ENCODE measurements at places on chromosomes 1 and 21.

- DNase-seq, result peak; percentile 68
Observed at GRCh38 chr1:96370757-96371156, 350.8 kb upstream of the PTBP2 start.

GRCh38 chr1:59413327-59413720 is 116.4 kb downstream of the FGGY start:
- DNase-seq, result no peak

DNA sequence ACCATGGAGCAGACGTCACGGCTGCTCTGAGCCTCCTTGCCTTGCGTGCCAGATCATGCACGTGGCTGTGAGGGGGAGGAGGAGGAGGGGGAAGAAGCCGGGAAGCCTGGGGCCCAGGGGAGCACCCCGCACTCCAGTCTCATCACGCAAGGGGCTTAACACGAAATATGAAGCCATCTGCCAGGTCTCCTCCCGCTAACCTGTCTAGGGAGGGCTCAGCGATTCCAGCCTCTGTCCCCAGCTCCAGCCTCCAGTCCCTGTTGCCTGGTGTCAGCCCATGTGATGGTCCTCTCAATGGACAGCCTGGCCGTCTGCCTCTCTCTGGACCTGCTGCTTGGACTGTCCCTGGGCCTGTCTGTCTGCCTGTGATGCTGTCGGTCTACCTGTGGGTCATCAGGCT is 22.5 kb upstream of the C1QA start:
- no peak for DNase-seq

GRCh38 chr1:213987927-213988506 is at the start of gene PROX1:
TSS of gene PROX1 (plus strand) at chr1:213987973. CDS start at chr1:213996536, 8,563 bp downstream.
- peak; percentile 82 for DNase-seq

DNA sequence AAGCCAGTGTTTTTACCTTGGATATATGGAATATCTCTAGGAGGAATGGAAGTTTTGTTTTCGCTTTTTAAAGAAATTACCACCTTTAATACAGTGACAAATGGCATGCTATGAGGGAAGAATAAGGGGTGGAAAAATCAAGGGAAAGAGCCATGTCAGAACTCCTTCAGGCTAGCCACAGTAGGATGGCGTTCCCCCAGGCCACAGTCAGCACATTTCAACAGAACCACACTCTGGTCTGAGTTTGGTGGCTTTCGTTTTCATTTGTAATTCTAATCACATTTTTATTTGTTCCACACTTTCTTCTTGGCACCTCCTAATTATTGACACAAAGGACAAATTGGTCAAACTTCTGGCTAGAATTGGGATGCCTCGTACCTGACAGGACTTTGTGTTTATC is 60.3 kb upstream of the RCOR3 start:
- DNase-seq, result no peak

DNA sequence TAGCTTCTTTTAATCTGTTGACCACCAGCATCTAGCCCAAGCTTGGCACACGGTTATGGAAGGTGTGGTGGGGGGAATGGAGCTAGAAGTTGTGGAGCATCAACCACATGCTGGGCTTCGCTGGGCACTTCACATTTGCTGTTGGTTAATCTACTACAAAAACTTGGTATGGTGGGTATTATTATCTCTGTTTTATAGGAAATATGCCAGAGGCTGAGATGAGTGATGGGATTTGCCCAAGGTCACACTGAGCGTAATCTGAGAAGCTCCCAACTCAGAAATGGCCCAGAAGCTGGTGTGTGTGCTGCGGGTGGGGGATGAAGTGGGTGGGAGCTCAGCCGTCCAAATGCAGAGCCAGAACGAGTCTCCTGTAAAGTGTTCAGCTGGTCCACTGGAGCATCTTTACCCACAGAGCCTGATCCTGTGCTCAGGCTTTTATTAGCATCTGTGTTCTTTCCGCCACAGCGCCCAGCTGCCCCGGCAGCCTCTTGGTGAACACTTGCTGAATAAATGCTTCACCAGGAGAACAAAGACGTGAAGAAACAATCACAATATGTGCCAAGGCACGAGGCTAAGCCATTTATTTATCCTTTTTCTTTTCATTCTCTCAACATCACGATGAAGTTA is 98.6 kb upstream of the JUN start:
- no peak for DNase-seq

DNA sequence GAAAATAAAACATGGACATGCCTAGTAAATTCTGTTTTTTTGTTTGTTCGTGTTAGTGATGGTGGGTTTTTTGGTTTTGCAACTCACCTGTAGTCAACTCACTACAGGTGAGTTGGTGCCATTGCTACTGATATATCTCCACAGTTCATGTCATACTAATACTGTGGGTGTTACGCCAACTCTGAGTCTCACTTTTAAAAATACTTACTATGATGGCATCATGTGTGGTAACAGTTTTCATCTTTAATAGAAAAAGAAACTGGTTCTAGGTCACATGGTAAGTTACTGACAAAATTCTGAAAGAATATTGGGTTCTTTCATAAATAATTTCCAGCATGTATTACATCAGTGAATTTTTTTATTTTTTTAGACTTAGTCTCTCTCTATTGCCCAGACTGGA is 38.0 kb downstream of the TSNAX start:
- no peak for DNase-seq

DNA sequence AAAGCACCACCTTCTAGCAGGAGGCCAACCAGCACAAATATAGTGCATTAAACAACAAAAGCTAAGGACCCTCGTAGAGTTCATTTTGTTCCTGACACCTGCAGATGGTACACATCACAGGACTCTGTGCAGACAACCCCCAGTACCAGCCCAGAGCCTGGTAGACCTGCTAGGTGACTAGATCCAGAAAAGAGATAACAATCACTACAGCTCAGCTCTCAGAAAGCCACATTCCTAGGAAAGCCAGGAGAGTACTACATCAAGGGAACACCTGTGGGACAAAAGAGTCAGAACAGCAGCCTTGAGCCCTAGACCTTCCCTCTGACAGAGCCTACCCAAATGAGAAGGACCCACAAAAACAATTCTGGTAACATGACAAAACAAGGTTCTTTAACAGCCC is 344.7 kb upstream of the PTBP2 start:
- peak; percentile 29 for DNase-seq

GRCh38 chr1:35058988-35059387 is 20.2 kb upstream of the ZMYM1 start:
- DNase-seq, result no peak

GRCh38 chr1:236868625-236869467 is 73.8 kb downstream of the MTR start:
- DNase-seq, result peak; percentile 54

DNA sequence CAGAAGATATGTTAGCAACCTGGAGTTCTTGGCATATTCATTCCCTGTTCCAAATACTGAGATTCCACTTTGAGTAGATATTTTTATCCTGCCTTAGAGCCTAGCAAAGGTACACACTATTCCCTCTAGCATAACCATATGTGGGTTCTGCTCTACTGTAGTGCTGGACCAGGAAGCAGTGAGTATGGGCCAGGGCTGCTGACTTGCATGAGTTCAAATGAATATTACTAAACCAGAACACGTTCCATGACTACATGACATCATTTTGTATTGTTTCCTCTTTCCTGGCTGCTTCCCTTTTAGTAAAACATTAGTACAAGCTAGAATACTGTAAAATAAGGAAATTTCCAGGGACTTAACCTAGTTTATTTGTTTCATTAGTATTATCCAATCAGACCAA is 41.1 kb downstream of the TNFSF18 start:
- no peak for DNase-seq

- no peak for DNase-seq
Observed at GRCh38 chr1:41977326-41977725, 58.6 kb upstream of the HIVEP3 start.

DNA sequence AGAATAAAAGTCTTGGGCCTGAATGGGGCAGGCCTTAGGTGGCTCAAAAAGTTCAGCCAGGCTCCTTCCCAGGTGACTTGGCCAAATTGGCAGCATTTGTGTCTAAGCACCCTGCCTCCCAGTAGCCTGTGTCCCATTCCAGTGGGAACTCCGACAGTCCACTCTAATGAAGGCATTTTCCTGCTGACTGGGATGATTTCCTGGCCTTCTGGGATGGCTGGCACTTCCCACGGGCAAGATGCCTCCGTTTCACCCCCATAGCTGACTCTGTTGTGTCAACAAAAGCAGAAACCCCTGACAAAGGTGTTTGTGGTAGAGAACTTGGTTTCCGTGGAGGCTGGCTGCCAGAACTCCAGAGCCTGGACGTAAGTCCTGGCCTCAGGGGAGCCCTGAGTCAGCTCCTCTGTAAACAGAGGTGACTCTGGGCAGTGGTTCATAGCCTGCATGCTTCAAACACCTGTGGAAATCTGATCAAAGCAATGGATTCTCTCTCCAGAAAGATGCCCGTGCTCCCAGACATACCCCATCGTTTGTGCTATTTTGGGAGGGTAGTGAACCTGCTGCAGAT is 36.6 kb downstream of the WNT3A start:
- peak; percentile 100 for DNase-seq

DNA sequence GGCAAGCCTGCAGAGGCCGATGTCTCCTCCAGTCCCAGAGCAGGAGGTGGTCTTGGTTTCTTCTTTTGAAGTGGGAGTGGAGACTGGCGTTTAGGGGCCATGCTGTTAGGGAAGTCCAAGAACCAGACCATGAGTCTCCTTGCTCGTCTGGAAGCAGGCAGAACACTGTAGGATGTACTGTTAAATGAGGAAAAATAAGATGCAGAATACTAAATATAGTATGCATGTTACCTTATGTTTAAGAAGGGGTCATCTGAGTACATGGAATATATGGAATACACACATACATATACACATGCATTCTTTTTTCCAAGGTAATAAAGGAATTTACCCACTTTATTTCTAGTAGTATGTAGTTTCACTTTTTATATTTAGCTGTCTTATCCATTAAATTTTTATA is at the start of gene SETSIP:
Gene SETSIP (minus strand): TSS at position 101 of the 400 bp plus-strand sequence. CDS start 0 bp downstream, at position 101.
- DNase-seq, result no peak

DNA sequence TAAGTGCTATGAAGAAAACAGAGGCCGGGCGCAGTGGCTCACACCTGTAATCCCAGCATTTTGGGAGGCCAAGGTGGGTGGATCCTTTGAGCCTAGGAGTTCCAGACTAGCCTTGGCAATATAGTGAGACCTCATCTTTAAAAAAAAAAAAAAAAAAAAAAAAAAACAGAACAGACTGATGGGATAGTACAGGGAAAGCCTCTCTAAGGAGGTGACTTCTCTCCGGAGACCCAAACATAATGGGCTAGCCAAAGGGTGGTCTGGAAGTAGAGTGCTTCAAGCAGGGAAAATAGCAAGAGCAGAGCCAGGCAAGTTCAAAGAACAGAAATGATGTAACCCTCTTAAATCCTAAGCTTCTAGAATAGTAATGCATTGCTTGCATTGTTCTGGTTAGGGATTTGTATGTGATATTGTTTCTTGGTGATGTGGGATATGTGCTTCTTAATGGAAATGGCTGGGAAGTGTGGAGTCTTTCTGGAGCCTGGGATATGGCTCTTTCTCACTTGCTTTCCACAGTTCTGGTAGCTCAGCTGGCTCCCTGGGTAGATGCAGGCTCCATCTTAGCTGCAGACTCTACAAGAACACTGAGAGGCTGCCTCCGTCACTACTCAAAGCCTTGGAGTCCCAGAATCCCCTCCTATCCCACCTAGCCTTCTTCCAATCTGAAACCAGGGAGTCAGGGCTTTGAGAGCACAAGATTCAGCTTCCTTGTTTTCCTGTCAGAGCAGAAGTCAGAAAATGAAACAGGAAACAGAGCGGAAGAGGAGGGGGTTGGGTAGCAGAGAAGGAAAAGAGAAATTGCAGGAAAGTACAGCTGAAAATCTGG is 1.9 kb upstream of the PIGV start:
- no peak for DNase-seq

GRCh38 chr1:203479646-203480045 is 4.0 kb downstream of the PRELP start:
- no peak for DNase-seq

GRCh38 chr1:8376358-8376840 is 58.5 kb downstream of the SLC45A1 start:
- DNase-seq, result no peak

- no peak for DNase-seq
Observed at GRCh38 chr1:19860418-19860817, 21.8 kb upstream of the OTUD3 start.

GRCh38 chr1:64598100-64598571 is 128.2 kb downstream of the CACHD1 start:
- DNase-seq, result peak; percentile 42

DNA sequence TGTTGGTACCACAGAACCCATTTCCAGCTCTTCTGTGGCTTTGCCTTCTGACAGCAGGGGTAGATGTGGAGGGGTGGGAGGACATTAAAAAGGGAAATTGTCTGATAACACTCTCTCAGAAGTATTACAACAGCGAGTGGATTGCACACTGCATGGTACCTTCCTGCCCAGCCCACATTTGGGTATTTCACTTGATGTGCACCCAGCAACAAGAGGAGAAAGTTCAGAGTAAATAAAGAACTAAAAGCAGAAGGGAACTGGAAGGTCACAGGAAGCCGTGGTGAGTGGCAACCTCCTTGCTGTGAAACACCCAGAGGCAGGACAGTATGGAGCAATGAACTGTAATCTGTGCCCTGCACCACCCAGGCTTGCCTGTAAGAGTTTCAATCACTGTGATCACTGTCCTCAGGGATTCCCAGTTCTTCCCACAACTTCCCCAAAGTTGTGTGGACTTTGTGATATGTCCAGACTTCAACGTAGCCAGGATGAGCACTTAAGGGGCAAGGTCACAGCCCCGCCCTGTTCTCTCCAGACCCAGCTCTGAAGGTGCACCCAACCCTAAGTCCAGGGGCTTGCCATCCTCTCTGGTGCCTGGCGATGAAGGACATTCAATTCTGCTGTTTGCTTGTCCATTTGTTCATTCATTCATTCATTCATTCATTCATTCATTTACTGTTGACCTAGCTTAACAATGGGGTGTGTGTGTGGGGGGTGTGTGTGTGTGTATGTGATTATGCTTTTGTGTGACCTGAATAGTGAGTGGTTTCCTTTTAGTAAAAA is 18.7 kb upstream of the F5 start:
- no peak for DNase-seq

DNA sequence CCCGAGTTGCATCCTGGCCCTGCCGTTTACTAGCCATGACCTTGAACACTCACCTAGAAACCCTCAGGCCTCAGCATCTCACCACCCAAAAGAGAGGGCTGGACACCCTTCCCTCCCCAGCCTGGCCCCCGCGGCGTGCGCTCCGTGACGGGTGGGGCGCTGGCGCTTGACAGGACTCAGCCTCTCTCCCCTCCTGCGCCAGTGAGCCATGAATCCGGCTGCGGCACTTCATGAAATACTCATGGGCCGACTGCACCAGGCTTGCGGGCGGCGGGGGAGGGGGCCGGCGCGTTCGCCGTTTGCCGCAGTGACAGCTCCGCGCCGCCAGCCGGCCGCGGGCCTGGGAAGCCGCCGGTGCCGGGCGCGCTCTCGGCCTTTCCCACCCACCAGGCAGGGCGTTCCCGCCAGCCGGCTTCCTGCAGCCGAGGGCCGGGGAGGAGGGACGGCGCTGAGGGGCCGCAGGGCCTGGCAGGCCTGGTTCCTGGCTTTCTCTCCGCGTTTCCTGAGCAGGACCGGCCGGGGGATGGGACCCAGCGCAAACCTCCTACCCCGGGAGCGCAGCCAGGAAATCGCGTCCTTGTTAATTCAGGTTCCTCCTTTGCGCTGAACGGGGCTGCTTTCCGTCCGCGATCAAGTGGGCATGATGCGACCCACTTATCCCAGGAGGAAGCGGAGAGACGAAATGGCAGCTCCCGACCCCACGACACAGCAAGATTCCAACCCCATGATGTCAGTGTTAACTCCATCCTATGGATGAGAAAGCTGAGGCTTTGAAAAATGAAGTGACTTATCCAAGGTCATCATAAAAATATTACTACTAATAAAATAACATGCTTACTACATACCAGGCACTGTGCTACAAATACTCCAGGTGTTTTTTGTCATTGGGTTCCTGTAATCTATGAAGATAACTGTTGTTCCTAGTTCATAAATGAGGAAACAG is 9.1 kb upstream of the LUZP1 start:
- DNase-seq, result peak; percentile 67

All from PC-3 (cell line).